ENCODE measurements at places on chromosomes 12 and 14. TPM values are rescaled to one million over a fixed set of nuclear protein-coding genes. Genes with fewer than 3 reads are reported as not detected.

Gene CHST11
- 5.3 TPM for total RNA-seq

Gene RHNO1
- total RNA-seq = 60.9 TPM

Gene EAPP
- total RNA-seq = 38.9 TPM

Gene SRRM4
- total RNA-seq = not detected

Gene FAIM2
- not detected for total RNA-seq

GRCh38 chr12:55931317-55931779 lies 386 bp downstream of the DGKA start:
- no peaks in the 10 kb centered on the region for H3K27me3 ChIP-seq
- peak; percentile 49 for DNase-seq
- peaks cover 23% of the 10 kb centered on the region for H3K36me3 ChIP-seq
- peak overlapping the region; percentile 89 for H3K27ac ChIP-seq
- H3K4me1 ChIP-seq = peaks cover 43% of the 10 kb centered on the region
- peak overlapping the region; percentile 79 for H3K4me3 ChIP-seq

DNA sequence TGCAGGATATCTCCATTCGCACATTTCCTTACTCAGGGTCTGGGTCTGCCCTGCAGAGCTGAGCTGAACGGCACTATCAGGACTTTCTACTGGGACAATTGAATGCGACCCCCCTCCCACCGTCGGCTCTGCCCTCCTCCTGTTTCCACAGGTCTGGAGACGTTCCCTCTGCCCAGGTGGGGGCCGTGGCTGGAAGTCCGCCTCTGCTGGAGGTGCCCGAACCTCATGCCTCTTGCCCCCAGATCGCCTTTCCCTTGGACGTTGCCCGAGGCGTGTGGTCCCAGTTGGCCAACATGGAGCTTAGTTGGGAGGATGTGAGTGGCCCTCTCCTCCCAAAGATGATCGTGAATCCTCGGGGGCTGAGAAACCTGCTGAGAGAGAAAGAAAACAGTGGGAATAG lies 21.2 kb upstream of the KLC1 start:
- no peak overlapping the region for H3K27ac ChIP-seq
- no peaks in the 10 kb centered on the region for H3K27me3 ChIP-seq
- peaks cover 5% of the 10 kb centered on the region for H3K36me3 ChIP-seq
- no peak for DNase-seq

DNA sequence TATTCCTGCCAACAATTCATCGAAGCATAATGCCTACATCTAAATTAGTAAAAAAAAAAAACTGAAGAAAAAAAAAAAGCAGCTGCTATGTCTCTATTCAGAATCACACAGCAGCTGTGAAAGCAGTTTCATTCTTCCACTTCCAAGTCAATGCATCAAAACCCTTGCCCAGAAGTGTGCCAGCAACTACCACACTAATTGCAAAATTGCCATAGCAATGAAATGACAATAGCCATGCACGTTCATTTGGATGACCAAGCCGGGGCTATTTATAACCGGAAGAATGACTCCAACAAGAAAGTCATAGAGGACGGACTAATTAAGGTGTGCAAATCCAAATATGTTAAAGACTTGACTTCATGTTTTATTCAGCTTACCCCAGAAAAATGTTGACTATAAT lies 42.5 kb downstream of the SLC2A13 start:
- DNase-seq = peak; percentile 48
- H3K4me1 ChIP-seq = peaks cover 13% of the 10 kb centered on the region
- peak overlapping the region; percentile 19 for H3K4me3 ChIP-seq
- no peak overlapping the region for H3K27ac ChIP-seq
- no peaks in the 10 kb centered on the region for H3K36me3 ChIP-seq

GRCh38 chr12:57479376-57480115 lies at the start of gene ARHGAP9:
ARHGAP9 (minus strand) TSS chr12:57479866; CDS start chr12:57479406, 460 bp downstream.
- H3K4me3 ChIP-seq = no peak within 1 kb of the TSS
- H3K27ac ChIP-seq = no peak within 1 kb of the TSS
- H3K36me3 ChIP-seq = no peaks in the 10 kb centered on the region

DNA sequence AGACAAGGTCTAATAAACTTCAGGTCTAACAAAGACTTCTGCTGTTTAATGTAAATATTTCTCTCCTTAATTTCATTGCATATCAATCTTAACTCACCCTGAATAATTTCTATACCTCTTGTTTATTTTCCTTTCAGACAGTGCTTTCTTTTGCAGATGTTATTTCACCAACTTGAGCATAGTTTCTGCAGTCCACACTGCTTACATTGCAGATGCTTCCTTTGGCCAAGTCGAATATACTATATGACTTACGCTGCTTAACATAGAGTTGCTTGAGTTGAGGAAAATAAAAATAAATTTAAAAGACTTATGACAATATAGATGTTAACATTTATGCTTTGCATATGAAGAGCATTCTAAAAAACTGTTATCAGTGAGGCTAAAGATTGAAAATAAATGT lies 217.7 kb downstream of the PTPRO start:
- H3K36me3 ChIP-seq = no peaks in the 10 kb centered on the region
- no peaks in the 10 kb centered on the region for H3K27me3 ChIP-seq
- H3K27ac ChIP-seq = no peak overlapping the region
- peaks cover 18% of the 10 kb centered on the region for H3K4me1 ChIP-seq
- DNase-seq = no peak

- H3K4me3 ChIP-seq = no peak overlapping the region
These were observed 160.1 kb downstream of the KTN1 start for GRCh38 chr14:55739967-55740648.
